ENCODE measurements at places on chromosomes 11 and 22.

GRCh38 chr11:92264350-92264749 lies 39.7 kb downstream of the FAT3 start:
- H3K4me1 ChIP-seq, result no peaks in the 10 kb centered on the region
- no peak overlapping the region for H3K4me3 ChIP-seq
- no peaks in the 10 kb centered on the region for H3K36me3 ChIP-seq
- no peaks in the 10 kb centered on the region for H3K27me3 ChIP-seq
- no peak for DNase-seq

GRCh38 chr22:39567135-39567946 lies 3.2 kb upstream of the CACNA1I start:
- no peaks in the 10 kb centered on the region for H3K27me3 ChIP-seq
- H3K4me3 ChIP-seq, result no peak overlapping the region
- DNase-seq, result no peak
- no peak overlapping the region for H3K27ac ChIP-seq

- no peaks in the 10 kb centered on the region for H3K36me3 ChIP-seq
- H3K27ac ChIP-seq, result no peak overlapping the region
- no peaks in the 10 kb centered on the region for H3K27me3 ChIP-seq
- no peaks in the 10 kb centered on the region for H3K4me1 ChIP-seq
- H3K4me3 ChIP-seq, result no peak overlapping the region
Observed at GRCh38 chr11:2432171-2432621, 12.1 kb downstream of the TRPM5 start.

GRCh38 chr11:208917-209260 lies 1.4 kb downstream of the RIC8A start:
- peaks cover 29% of the 10 kb centered on the region for H3K36me3 ChIP-seq
- H3K27ac ChIP-seq, result peak overlapping the region; percentile 100
- no peak for DNase-seq
- peaks cover 21% of the 10 kb centered on the region for H3K4me1 ChIP-seq
- peak overlapping the region; percentile 99 for H3K4me3 ChIP-seq

GRCh38 chr22:36469094-36469710 lies 12.2 kb downstream of the TXN2 start:
- DNase-seq, result no peak
- H3K4me3 ChIP-seq, result no peak overlapping the region
- peak overlapping the region; percentile 19 for H3K27ac ChIP-seq
- H3K27me3 ChIP-seq, result no peaks in the 10 kb centered on the region
- H3K4me1 ChIP-seq, result peaks cover 16% of the 10 kb centered on the region
- H3K36me3 ChIP-seq, result no peaks in the 10 kb centered on the region

DNA sequence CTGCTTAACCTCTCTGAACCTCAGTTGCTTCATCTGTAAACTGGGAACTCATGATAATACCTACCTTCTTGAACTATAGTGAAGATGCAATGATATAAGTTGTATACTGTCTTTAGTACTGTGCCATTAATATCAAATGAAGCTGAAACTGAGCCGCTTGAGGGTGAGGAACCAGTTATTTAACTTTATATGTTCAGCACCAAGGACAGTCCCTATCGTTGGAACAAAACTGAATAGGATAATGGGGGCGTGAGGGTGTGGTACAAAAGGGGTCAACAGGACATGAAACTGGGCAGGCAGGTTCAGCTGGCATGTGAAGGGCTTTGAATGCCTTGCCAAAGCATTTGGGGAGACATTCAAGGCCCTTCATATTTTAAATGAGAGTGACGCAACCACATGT lies 112.6 kb downstream of the C11orf91 start:
- H3K36me3 ChIP-seq, result no peaks in the 10 kb centered on the region
- no peak overlapping the region for H3K27ac ChIP-seq
- H3K4me3 ChIP-seq, result no peak overlapping the region
- no peak for DNase-seq
- no peaks in the 10 kb centered on the region for H3K27me3 ChIP-seq

Measured in colonic mucosa (tissue), 4 donors.